ENCODE measurements at places on chromosomes 6 and 20.

DNA sequence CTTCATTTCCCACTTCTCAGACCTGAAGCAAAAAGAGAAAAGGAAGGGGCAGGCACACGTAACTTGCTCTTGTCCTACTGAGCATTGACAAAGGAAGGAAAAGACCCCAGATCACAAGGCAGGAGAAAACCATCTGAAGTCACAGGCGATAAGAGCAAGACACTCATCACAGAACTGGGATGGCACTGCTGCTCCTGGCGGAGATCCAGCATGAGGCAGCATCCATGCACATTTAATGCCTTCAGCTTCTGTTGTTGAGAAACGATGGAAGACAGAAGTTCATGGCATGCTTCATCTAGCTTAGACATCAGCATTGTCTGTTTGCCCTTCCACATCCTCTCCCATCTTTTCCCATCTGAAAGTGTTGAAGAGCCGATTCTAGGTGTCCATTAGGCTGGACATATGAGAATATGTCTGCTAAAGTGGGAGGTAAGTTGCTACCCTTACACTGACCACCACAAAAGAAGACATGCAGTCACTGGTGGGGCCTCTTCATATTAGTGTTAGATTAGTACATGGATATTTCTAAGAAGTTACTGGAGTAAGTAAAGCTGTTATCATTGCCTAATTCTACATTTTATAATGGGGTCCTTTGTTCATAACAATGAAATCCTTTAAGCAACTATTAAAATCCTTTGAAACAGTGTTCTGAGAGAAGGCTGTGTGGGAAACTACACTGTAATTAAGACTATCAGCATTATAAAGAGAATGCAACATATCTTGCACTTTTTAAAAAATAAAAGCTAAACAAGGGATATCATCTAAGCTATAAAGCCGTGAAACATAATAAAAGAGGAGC, 618.5 kb downstream of the C6orf118 start:
- no peak for DNase-seq

DNA sequence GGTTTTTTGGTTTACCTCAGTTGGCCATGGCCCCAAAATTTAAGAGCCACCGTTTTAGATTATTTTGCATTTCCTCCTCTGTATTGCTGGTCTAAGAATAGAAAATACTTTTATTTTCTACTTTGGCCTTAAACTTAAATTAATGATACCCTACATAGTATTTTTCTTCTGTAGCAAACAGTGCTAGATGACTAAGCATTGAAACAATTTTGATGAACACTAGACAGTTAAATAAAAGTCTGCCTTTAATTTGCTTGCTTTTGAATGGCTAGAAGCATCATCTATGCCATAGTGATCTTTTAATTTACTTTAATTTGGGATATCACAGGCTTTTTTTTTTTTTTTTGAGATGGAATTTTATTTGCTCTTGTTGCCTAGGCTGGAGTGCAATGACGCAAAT, 106.4 kb downstream of the CD109 start:
- DNase-seq: no peak

DNA sequence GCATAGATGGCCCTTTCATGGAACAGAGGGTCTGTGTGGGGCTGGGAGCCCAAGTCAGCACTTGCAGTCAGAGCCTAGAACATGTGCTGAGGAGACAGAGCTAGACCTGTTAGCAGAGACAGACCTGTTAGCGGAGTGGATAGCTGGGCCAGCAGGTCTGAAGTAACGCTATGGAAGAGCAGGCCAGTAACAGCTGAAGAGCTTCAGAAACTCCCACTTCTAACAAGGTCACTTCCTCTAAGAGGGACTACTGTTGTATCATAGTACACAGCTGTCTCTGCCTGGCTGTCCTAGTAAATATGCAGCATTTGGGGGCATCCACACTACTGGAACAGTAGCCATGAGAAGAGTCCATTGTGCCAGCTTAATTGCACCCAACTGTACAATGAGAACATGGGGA, 41.2 kb upstream of the POLR1H start:
- DNase-seq: no peak

DNA sequence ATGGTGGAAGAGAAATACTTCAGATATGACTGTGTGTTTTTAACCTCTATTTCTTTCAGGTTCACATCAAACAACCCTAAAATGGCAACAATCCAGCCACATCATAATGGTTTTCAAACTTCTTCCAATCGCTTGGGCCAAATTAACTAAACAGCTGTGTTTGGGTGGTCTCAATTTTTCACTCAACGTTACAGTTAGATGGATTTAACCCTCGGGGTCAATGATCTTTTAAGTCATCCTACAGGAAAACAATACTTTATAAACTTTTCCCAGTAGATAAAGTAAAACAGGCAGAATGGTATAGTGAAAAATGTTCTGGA, 60.4 kb downstream of the EPB41L2 start:
- DNase-seq: no peak

GRCh38 chr20:32439132-32439829, 81.2 kb downstream of the ASXL1 start:
- peak; percentile 42 for DNase-seq

DNA sequence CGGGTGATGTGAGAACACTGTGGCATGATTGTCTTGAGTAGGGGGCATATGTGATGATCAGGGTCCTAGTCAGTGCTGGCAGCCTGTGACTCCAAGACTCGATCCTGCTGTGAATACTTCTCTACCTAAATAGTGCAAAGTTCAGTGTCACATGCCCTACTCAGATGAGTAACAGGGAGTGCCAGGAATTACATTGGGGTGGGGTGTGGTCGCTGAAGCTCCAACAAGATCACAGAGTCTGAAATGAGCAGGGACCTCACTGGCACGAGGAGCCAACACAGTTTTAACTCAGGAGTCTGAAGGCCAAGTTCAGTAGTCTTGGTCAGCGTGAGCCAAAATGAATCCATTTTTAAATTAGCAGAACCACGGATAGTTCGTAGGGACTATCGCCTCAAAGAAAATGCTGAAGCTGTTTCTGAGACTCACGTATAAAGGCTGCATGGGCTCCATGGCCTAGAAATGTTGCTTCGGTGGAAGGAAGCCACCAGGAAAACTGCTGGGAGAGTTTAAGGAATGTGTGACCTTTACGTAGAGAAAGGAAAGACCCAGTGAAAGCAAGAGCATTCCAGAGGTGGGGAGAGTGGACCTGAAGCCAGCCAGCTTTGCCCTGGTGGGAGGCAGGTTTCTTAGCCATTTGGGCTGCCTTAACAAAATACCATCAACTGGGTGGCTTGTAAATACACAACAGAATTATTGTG, 72.2 kb downstream of the RPP40 start:
- no peak for DNase-seq

GRCh38 chr20:2045101-2045500, 51.2 kb upstream of the PDYN start:
- no peak for DNase-seq

DNA sequence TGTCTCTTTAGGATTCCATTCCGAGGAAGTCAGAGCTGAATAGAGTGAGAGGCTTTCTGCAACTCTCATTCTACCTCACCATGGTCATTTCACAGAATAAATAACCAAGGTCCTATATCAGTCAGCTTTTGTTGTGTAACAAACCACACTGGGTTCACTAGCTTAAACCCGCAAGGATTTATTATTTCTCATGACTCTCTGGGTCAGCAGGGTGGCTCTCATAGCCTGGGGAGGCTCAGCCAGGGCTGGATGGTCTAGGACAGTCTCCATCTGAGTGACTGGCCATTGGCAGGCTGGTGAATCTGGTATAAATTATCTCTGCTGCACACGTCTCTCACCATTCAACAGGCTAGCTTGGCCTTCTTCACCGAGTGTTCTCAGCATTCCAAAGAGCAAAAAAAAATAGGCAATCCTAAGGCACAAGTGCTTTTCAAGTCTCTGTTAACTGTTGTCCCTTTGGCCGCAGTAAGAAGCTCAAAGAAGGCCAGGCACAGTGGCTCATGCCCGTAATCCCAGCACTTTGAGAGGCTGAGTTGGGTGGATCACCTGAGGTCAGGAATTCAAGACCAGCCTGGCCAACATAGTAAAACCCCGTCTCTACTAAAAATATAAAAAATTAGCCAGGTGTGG, 39.7 kb downstream of the ISM1 start:
- DNase-seq: no peak

- no peak for DNase-seq
Observed at GRCh38 chr6:95572098-95572497, 5.2 kb upstream of the MANEA start.

DNA sequence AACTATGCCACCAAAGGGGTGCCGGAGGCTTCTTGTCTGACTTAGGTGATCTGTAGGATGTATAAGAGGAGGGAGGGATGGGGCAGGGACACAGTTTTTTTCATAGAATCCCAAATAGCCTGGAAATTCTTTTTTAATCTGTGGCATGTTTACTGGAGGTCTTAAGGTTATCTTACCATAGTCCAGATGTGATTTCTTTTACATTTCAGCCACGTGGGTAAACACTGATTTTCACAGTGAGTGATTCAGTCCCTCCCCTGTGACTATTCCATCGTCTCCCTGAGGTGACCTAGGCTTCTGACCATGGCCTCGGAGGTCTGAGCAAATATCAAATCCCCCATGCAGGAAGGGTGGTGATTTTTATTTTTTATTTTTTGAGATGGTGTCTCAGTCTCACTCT, 67.7 kb downstream of the AKAP12 start:
- DNase-seq: no peak

DNA sequence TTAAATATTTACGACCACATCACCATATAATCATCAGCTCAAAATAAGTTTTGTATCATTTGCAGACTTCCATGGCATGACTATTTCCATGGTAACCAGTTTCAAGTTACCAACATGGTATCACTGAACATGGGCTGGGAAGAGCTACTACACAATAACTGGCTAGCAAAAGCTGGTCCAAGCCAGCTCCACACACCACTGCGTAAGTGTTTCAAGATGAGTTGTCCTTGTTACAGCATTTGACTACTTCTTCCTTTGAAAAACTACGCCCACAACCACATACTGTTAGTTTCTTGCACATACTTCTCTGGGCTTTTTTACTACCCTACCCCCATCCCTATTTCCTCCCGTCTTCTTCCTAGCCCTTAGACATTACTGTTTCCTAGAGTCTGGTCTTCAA, 8.5 kb downstream of the CD164 start:
- no peak for DNase-seq

- DNase-seq: no peak
Observed at GRCh38 chr6:46219661-46220060, 48.9 kb upstream of the ENPP5 start.

DNA sequence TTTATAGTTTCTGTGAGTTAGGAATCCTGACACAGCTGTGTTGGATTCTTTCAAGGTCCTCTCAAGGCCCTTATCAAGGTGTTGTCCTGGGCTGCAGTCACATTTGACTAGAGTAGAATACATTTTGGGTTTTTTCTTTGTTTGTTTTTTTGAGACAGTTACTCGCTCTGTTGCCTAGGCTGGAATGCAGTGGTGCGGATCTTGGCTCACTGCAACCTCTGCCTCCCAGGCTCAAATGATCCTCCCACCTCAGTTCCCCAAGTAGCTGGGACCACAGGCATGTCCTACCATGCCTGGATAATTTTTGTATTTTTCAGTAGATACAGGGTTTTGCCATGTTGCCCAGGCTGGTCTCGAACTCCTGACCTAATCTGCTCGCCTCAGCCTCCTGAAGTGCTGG, 15.7 kb downstream of the NFYA start:
- DNase-seq: no peak

GRCh38 chr20:46220455-46221207, 87.7 kb downstream of the CDH22 start:
- DNase-seq: peak; percentile 75

- peak; percentile 20 for DNase-seq
Observed at GRCh38 chr6:56902641-56903464, 52.1 kb upstream of the BEND6 start.

DNA sequence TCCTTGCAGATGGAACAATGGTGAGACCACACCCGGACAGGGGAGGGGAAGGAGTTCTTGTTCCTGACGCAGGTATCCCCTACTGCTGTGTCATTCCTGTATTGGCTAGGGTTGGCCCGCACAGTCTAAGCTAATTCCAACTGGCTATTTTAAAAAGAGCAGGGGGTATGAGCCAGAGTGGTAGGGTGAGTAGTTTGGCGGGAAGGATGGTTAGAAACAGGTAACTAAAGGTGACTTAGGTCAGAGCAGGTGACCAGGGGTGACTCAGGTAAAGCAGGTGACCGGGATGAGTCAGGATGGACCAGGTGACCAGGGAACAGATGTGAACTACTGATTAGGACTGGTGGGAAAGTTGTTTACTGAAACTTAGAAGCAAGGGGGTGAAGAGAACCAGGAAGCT, 58.0 kb downstream of the ZNF292 start:
- DNase-seq: no peak

DNA sequence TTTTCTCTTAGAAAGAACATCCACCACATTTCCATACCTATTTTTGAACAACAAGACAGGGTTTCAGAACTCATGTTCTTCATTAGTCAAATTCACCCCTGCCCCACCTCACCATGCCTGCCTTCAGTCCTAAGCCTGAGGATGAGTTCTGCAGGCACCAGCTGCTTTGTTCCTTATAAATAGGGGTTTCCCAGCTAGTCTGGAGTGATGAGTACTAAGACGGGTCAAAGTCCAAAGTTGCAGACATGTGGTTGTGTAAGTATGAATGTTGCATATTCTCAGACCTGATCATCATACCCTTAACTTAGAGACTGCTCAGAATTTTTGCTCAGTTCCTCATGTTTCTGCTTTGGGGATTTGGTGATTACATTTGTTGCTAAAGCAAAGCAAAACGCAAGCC, 257.7 kb upstream of the CDYL start:
- no peak for DNase-seq

- DNase-seq: no peak
Observed at GRCh38 chr20:33853507-33853813, 42.3 kb downstream of the CHMP4B start.

DNA sequence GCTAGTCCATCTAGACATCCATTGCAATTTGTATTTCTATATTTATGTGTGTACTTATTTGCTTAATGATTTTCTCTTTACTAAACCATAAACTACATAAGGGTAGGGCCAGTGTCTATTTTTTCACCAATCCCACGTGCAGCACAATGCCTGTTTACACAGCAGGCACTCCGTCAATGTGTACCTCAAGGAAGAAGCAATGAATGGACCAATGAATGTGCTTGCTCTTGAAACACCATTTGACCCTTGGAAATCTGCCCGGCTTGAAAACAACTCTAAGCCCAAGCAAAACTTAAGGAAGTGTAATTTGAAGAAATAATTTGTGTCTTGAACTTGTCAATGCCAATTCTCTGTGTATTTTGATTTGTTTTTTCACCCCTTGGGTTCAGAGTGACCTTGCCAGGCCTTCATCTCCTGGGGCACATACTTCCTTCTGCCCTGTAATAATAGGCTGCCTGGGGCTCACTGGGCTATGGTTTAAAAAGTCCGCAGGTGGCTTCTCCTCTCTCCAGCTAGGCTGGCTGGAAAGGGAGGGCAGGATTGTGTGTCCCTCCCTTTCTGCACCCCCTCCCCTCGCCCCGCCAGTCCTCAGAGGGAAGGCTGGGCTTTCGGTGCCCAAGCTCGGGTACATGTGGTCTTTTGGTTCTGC, 140.8 kb upstream of the ARMC2 start:
- peak; percentile 55 for DNase-seq

DNA sequence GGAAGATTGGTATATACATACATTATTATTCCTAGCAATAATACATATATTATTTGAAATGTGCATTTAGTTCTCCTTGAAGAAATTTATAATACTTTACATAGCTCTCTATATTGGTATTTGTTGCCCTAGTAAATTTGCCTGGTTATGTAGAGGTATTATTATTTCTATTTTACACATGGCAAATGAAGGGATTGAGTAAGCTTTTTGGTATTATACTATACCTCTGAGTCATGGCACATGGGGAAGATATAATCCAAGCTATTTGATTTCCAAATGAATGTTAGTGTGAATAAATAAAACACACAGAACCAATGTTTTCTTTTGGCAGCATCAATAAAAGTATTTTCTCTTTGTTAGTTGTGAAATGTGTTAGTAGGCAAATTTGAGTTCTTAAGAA, 409.6 kb upstream of the SLC35B3 start:
- no peak for DNase-seq

All from H7 (cell line).